ENCODE measurements at places on chromosomes 3 and 15. TPM values are rescaled to one million over a fixed set of nuclear protein-coding genes. Genes with fewer than 3 reads are reported as not detected.
A peak's percentile ranks its signal among the peaks of the same experiment; 100 is the strongest.

DNA sequence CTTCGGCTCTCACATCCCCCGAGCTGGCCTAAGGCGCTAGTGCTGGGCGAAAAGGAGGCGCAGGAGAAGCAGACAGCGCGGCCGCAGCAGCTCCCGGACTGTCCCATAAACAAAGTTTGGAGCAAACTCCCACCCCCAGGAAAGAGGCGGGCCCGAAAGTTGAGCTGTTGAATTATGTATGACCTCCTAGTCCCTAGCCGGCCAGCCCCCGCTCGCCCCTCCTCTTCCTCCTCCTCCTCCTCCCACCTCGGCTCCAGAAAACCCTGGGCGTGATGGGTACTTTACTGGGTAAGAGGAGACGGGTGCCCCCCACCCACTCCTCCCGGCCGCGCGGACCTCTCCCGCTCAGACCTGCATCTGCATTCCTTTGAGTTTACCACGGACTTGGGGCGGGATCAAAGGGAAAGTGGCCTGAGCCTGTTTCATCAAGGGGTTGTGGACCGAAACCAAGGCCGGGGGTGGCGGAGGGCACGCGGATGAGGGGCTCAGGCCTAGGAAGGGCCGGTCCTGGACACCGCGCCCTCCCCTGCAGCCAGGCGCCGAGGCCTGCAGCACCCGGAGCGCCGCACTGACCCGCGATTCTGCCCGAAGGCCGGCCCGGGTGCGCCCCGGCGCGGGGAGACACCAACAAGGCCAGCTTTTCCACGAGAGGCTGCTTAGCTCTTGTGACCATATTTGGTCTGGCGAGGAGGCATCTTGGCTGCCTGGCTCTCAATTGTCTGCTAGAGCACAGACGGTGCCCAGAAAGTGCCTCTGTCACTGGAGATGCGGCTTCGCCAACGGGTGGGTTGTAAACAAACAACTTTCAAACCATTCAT, at the start of gene WWTR1:
TSS of gene WWTR1 (minus strand) at position 100 of the 818 bp plus-strand sequence. CDS start 719 bp downstream, outside the sequence.
- DNase-seq, result peak; percentile 95

DNA sequence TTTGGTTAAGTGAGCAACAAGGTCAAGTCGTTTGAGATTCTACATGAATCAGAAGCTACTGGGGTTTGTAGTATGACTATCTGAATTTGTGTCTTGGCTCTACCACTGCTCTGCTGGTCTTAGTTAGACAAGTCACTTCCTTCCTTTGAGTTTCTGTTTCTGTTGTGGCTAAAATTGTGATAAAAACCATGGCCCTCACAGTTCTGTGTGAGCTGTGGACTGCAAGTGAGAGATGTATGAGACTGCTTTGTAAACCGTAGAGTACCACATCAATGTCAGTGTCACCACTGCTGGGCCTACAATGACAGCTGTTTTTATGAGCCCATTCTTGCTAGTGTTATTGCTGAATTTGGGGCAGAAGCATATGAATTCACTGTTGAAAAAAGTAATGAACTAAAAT, 32.7 kb downstream of the RARB start:
- DNase-seq, result no peak

Gene U2SURP
- 50.8 TPM for total RNA-seq

Gene IFT122
- 35.7 TPM for total RNA-seq

Measured in right cardiac atrium (tissue), 5 donors.